ENCODE measurements at places on chromosomes 2 and 18.

DNA sequence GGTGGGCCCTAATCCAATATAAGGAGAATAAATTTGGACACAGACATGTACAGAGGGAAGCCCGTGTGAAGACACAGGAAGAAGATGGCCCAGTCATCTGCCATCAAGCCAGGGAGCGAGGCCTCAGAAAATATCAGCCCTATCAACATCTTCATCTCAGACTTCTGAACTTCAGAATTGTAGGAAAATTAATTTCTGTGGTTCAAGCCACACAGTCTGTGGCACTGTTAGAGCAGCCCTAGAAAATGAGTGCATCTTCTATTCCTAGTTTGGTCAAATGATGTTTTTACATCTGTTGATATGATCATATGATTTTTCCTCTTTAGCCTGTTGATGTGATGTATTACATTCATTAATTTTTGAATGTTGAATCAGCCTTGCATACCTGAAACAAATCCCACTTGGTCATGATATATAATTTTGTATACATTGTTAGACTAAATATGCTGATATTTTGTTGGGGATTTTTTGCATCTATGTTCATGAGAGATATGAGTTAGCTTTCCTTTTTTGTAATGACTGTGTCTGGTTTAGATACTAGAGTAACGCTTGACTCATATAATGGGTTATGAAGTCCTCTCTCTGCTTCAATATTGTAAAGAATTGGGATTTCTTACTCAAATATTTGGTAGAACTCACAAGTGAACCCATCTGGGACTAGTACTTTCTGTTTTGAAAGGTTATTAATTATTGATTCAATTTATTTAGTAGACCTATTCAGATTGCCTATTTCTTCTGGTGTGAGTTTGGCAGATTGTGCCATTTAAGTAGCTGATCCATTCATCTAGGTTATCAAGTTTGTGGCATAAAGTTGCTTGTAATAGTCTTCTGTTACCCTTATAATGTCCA, 451.4 kb downstream of the EIPR1 start:
- DNase-seq, result no peak

DNA sequence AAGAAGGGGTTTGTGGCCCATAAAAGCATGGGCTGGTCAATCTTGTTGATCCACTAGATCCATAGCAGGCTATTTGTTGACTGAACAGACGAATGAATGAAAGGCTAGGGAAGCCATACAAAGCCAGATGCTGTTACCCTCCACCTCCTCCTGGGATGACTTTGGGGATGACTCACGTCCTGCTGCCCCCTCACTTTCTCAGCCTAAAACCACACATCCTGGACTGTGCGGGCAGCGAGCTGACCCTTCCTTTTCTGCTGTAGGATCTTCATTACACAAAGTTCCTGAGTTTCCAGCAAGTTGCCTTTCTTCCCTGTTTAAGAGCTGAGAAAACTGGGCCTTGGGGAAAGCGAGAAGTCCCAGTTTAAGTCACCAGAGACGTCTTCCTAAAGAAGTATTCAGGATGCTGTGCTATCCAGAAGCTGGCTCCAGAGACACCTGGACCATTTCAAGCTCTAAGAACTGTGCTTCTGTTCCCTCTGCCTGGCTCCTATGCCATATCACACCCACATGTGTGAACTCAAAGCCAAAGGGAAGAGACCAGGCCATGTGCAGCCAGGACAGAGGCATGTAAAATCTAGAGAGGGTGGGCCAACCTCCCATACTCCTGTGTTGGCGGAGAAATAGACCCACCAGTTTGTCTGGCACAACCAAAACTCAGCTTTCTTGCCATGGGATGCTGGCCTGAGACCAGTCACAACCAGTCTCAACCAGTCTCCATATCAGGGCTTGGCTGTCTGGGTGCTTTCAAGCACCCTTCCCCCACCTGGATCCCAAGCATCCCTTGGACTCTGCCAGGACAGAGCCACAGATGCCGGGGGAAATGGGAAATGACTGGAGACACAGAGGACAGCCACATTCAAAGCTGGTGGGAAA, 4.7 kb upstream of the SLC20A1 start:
- no peak for DNase-seq

DNA sequence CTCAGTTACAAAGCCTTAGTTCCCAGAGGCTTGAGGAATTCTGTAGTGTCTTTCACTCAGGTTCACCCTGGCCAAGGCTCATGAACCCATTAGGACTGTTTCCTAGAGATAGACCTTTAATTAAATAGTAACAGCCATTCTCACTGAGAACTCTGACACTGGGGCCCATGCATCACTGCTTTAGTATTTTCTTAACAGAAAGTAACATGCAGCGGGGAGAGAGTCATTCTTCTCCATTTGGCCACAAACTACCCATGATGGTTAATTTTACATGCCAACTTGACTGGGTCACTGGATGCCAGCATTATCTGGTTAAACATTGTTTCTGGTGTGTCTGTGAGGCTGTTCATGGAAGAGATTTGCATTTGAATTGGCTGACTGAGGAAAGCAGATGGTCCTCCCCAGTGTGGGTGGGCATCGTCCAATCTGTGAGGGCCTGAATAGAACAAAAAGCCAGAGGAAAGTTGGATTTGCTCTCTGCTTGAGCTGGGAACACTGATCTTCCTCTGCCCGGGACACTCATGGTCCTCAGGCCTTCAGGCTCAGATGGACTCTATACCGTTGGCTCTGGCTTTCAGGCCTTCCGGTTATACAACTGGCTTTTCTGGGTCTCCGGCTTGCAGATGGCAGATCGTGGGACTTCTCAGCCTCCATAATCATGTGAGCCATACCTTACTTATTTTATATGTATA, 5.6 kb upstream of the CPLX4 start:
- DNase-seq, result no peak

- DNase-seq, result no peak
Observed at GRCh38 chr2:11784747-11785610, 38.5 kb downstream of the LPIN1 start.

DNA sequence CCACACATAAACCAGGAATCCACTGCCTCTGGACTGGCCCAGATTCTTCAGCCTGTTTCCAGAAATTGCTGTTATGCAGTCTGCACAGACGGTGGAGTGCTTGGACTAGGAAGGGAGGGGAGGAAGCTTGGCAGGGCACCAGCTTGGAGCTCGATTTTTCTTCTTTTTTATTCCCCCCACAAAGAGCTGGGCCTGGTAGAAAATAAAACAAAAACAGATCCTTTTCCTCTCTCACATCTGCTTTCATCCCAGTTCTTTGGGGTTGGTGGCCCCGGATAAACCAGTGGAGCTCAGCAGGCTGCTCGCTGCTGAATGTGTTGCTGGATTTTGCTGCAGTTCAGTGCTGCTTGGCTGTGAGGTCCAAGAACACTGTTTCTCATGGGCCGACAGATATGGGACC, 16.0 kb downstream of the LRRTM1 start:
- DNase-seq, result no peak

- no peak for DNase-seq
Observed at GRCh38 chr18:48385596-48385995, 23.6 kb downstream of the ZBTB7C start.

DNA sequence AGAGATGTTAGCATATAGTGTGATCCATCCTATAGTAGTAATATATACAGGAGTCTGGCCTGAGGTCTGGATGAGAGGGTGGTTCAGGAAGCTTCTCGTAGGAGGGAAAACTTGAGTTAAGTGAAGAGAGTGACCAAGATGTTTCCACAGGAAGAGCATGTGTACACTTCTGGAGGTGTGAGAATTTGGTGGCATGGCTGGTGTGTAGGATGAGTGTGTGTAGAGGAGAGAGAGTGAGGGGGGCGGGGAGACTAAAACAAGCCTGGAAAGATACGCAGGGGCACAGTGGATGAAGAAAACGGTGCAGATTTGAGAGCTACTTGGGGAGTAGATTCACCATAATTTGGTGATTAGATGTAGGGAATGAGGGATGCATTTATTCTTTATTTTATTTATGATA, 43.5 kb upstream of the CTLA4 start:
- no peak for DNase-seq

GRCh38 chr18:62399781-62400308, 74.7 kb downstream of the TNFRSF11A start:
- DNase-seq, result no peak

DNA sequence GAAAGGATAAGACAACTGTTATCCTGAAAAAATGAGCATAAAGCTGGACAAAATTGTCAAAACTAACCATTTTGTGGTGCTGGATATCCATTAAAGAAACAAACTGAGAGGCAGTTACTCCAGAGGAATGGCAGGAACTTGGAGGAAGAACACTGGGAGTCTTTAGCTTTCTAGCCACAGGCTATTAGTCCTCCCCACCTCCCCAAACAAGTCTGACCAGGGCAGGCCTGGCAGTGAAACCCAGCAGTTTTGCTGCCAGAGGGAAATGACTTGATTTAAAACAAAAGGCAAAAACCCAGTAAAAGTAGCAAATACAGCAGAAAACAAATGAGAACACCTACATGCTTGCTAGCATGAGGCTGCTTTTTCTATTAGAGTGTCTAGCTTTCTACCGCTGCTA, 34.9 kb downstream of the OSBPL1A start:
- DNase-seq, result no peak

DNA sequence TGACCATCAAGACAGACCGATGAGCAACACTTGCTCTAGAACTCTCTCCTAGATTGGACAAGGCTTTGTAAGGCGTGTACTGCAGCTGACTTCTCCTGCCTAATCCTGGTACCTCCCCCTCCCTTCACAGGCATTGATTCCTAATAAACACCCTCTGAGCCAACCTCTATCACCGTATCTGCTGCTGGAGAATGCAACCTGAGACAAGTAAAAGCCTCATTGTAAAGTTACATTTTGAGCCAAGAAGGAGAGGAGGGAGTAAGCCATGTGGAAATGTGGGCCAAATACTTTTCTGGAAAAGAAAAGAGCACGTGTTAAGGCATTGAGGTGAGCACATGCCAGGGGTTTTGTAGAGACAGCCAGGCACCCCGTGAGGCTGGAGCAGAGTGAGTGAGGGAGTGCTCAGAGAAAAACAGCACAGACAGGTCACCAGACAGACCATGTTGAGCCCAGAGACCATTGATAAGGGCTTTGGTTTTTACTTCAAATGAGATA, 2.6 kb upstream of the WDFY1 start:
- no peak for DNase-seq

DNA sequence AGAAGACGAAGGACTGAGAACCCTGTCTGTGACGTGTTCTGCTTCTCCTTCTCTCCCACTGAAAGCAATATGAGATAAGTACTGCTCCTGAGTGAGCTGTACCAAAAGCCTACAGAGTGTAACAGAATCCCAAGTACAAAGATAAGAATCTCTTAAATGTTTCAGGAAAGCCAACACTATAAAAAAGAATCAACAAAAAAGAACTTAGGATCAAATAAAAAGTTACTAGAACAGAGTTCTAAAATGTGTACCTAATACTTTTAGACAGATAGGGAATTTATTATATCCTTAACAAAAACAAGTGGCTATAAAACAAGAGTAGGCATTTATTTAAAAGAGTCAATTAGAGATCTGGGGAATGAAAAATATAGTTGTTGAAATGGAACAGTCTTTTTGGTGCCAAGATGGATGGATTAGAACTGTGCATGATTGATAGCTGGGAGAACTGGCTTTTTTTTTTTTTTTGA, 49.0 kb downstream of the NCOA1 start:
- no peak for DNase-seq

All from keratinocyte (primary cell).